ENCODE measurements at places on chromosomes 3 and 15.

DNA sequence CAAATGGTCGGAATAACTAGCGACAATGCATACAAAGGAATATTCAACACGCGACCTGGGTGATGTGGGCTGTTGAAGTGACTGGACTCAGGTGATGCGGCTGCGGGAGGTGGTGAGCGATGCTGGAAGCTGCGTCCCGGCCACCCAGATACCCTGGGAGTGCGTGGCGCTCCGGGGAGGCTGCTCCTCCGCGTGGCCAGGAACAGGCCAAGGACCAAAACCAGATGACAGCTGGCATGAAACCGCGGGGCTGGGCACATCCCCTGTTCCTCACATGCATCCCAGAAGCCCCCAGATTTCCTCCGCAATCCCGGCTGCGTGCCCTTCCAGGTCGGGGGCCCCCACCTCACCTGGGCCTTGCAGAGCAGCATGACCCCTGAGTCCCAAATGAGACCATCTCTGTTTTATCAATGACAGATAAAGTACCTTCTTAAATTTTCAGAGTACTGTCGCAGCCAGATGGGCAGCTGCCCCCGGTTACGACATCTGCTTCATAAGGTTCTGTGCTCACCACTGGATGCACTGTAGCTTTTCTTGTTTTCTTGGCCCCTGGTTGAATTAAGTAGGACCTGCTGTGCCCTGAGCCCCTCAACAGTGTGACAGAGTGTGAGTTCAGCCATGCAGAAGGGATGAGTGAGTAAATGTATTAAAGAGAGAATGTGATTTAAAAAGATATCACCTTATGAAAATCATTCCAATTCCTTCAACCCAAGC is 278.2 kb downstream of the GABRG3 start:
- no peak for DNase-seq

DNA sequence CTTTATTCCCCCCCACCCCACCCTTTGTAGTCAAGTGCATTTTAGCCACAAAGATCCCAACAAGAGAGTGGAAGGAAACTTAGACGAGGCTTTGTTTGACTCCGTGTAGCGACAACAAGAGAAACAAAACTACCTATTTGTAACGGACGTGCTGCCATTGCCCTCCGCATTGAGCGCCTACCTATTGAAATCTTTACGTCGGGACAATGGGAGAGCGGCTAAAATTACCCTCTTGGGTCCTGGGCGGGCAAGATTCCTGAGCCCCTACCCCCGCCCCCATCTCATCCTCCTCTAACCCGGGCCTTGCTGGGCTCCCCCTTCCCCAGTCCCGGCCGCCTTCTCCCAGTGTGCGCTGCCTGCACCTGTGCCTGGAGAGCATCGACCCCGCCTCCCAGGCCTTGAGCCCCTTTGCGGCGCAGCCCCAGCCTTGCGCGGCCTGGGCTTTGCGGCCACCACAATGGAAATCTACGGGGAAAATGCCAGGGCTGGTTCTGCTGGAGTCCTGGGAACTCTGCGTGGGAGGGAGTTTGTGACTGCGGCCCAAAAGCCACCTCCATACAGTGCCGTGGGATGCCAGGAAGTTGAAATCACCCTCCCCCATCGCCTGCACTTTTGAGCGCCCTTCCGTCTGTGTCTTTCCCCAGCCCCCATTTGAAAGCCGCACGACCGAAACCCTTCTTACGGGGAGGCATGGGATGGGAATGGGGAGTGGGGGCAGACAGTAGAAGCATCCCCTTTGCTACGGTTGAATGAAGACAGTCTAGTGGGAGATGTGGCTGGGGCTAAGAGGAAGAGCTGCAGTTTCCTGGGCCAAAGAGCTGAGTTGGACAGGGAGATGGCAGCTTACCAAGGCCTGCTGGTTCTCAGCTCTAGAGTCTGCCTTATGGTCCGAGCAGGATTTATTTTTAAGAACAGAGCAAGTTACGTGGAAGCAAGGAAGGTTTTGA is 1.1 kb upstream of the SOX2 start:
- no peak for DNase-seq

- DNase-seq, result no peak
These were observed 53.8 kb downstream of the MGLL start for GRCh38 chr3:127768346-127769008.

GRCh38 chr3:191282251-191283185 is 46.7 kb upstream of the CCDC50 start:
- no peak for DNase-seq

- no peak for DNase-seq
These were observed 24.9 kb downstream of the APPL1 start for GRCh38 chr3:57252404-57252803.

GRCh38 chr15:23648920-23649515 is 1.4 kb upstream of the MAGEL2 start:
- DNase-seq, result no peak

DNA sequence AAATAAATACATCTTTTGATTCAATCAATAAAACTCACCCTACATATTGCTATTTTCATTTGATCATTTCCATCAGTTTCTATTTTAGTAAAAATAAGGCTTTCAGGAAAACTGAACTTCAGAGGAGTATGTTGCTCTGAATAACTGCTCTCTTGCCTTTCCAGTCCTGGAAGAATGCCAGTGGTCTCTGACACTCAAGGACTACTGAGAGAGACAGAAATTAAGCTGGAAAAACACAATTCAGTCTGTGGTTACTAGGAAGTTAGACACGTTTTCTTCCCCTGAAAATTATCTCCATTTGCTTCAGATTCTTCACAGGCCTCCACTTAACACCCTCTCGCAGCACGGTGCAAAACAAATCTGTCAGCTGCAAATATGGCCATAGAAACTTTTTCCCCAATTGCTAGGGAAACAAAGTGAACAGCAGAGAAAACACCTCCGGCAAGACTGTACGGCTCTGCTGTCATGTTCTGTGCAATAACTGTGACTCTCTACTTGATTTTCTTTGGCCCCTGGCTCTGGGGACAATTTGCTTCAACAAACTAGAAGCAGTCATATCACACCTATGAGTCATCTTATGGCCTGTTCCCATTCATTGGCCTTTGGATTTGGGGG is 353.0 kb downstream of the MAGI1 start:
- no peak for DNase-seq

- DNase-seq, result no peak
These were observed 215.1 kb downstream of the TIGIT start for GRCh38 chr3:114508976-114509375.

GRCh38 chr15:31930967-31931366 is 99.3 kb upstream of the CHRNA7 start:
- DNase-seq, result no peak

DNA sequence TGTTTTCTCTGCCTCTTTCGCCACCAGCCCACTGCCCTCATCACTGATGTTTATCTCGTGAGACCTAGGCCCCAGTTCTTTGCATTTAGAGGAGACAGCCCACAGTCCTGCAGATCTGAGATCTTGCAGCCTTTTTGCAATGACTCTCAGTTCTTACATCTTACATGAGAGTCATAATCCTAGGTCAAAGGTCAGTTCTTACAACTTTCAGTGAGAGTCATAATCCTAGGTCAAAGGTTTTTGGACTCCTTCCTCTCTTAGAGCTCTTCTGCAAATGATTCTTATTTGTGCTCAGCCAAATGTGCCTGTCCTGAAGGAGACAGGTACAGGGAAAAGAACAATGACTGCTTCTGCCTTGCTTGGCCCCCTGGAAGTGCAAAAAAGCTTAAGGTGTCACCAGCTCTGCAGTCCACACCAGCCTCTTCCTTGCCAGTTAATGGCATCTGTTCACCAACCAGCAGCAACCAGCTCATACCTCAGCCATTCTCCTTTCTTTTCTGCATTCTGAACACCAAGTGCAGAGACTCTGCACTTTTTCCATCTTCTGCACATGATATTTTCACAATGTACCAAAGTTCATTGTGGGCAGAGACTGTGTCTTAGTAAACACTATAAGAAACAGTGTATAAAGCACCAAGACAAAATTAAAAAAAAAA is 67.1 kb downstream of the ABHD5 start:
- no peak for DNase-seq

DNA sequence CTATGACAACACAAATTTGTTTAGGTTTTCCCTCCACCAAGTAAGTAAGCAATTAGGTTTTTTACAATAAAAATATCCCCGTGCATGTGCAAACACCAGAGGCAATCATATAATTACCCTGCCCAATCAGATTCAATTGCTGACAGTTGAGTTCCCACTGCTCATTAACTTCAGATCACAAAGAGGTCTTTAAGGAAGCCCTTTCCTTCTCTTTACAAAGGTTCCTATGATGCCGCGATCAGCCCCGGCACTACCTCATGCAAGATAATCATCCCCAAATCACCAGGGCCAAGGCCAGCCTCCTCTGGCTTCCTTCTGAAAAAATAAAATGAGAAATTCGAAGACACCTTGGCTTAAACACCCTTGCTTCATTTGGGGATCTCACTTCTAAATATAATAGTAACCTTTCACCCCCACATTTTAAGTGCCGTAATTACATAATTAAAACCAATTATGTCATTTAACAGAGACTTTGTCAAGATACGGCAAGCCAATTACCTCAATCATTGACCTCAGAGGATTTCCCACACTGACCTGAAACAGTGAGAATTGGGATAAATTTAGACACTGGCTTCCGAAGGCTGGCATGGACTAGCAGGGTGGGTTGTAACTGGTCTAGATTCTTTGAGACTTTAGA is 121.3 kb upstream of the WNT5A start:
- no peak for DNase-seq

All from NCI-H526 treated with DMSO at 0.1 percent for 48 hours (cell line).